ENCODE measurements at places on chromosomes 6 and 20.

GRCh38 chr20:53967527-53967926 lies 102.9 kb downstream of the BCAS1 start:
- DNase-seq, result no peak

DNA sequence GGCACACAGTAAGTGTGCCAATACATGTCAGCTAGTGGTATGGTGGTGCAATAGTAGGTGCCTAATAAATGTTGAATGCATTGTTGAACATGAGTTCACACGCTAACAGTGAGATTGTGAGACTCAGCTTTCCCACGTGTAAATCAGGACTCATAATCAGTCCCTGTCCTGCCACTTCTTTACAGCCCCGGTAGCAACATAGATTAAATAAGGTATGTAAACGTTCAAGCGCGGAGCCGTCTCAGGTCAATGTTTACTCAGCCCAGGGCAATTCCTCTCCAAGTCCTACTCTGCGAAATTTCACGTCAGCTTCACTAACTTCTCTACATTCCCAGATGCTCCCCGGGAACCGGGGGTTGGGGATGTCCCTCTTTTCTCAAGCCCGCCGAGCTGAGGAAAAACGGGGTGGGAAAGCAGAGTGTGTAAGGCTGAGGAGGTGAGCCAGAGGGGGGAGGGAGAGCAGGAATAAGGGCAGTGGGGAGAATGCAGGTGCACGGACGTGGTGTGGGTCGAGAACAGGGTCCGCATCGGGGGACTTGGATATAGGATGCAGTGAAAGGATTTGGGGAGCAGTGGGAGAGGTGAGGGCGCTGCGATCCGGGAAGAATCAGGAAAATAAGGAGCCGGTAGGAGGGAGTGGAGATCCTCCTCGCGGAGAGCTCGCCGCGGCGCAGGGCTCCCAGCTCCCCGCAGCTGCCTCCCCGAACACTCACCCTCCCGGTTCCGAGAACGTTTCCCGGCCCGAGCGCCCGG lies 544 bp upstream of the TP53INP2 start:
- DNase-seq, result no peak

- no peak for DNase-seq
Measured at GRCh38 chr6:81130061-81130460, 622.4 kb downstream of the TENT5A start.

DNA sequence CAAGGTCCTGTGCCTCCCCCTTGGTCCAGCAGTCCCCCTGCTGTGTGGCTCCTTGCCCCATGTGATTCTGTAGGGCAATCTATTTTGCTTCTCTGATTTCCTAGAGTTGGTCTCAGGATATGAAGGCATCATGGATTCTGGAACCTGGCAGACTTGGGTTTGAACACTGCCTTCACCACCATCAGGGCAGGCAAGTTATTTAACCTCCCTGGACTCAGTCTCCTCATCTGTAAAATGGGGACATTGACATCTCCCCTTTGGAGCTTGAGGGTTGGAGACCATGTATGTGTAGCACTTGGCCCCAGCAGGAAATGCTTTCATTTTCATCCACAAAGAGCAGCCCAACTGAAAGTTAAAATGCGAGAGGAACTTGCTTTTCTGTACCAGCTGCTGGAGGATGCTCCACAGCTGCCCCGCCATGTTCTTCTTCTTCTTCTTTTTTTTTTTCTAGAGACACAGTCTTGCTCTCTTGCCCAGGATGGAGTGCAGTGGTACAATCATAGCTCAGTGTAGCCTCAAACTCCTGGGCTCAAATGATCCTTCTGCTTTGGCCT lies 6.7 kb downstream of the TOX2 start:
- no peak for DNase-seq

- DNase-seq, result no peak
Measured at GRCh38 chr6:12034349-12034748, 22.2 kb downstream of the HIVEP1 start.

All from activated T-cell treated with anti-CD3 and anti-CD28 coated beads for 48 hours (primary cell).